ENCODE measurements at places on chromosomes 1 and 21.

DNA sequence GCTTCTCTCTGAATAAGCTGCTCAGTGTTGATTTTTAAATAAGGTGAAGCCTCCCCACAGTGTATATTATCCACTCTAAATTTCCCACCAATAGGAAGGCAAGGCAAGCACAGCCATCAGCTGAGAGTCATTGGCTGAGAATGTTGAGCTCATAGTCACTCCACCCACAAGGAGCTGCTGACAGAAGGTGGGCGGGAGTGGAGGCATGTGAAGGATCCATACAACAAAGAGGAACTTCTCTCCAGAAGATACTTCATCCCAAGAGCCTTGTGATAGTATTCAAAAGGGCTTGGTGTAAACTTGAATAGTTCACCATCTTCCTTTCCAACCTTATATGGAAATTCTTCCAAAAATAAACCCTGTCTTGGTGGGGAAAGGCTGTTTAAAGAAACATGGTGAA, 42.8 kb downstream of the SAMD13 start:
- no peak for DNase-seq

DNA sequence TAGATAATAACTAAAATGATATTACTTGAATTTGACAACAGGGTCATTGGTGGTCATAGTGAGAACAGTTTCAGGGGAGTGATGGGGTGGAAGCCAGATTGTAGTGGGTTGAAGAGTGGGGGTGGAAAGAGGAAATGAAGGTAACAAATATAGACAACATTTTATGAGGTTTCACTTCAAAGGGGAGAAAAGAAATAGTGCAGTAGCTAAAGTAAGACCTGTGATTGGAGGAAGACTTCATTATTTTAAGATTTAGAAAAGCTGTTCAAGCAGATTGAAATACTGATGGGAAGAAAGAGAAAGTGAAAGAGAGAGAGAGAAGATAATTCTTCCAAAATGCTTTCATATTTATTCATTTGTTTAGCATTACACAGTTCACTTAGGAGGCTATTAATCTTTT, 52.0 kb upstream of the KCNA3 start:
- peak; percentile 63 for DNase-seq

- no peak for DNase-seq
Observed at GRCh38 chr1:228911225-228912210, 176.2 kb downstream of the RHOU start.

DNA sequence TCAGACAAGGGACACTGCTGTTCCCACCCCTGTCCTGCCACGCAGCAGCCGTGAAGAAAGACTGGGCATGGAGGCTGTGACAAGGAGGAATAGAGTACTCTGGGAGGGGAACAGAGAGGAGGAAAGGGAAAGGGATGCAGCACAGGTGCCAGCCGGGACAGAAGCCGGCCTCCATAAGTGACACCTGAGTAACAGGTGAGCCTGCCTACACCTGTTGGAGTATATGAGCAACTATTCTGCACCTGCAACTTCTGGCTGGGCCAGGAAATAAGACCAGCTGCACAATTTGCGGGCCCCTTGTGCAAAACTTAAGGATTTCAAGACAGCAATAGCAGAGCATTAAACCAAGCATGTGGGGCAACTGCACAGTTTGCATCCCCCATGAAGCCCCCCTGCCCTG, 72.5 kb upstream of the GOLT1A start:
- DNase-seq, result no peak

DNA sequence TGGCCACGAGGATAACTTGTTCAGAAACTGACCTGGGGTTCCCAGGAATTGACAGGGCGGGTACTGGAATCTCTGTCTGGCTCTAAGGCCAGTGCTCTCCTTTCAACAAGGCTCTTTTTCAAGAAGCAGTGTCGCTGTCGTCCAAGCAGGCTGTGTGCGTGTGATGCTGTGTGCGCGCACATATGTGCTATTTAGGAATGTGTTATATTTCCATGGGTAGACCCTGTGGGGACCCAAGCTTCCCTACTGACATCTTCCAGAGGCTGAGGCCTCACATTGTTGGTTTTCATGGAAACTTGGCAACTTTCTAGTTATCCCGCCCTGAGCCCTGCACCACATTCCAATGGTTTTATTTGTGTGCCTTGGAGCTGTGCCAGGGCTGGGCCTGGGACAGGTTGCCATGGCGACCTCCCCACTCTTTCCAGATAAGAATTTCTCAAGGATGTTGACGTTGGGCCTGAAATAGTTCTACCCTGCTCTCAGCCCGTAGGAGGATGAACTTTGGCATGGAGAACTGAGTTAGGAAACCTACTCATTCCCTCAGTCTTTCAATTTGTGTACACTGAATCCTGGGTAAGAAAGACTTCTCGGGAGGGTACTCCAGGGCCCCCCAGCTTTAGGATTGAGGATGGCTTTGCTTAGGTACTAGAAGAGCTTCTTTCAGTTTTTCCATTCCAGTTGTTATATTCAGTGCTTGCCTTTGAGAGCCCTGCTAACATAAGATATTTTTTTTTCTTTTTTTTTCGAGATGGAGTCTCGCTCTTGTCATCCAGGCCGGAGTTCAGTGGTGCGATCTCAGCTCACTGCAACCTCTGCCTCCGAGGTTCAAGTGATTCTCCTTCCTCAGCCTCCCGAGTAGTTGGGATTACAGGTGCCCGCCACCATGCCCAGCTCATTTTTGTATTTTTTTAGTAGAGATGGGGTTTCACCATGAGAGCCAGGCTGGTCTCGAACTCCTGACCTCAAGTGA, 38.8 kb upstream of the SRSF10 start:
- DNase-seq, result no peak

DNA sequence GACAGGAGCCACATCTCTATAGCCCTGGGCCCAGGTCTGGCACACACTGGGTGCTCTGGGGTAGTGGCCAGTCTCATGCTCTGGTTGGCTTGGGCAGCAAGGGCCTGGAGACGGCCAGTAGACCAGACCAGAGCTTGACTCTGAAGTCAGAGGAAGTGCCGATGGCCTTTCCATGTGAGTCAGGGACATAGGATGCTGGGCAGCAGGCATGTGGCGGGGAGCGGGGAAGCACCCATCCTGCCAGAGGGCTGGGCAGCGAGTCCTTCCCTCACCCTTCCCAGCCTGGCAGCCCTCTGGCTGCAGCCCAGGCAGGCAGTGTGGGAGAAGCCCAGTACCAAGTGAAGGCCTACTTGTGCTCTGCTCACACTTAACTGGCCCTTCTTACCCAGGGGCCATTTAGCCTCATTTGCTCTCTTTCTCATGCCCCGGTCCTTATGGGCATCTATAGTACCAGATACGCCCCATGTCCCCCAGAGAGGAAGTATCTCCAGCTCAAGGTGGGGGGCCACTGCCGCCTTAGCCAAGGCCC, 3.3 kb downstream of the GPR153 start:
- DNase-seq, result no peak

All from GM19239 (cell line).